ENCODE measurements at places on chromosomes 6 and 20.

GRCh38 chr20:53579581-53580375, 13.9 kb downstream of the ZNF217 start:
- DNase-seq = no peak

- DNase-seq = no peak
Observed at GRCh38 chr6:104956731-104957294, at the start of gene LIN28B. Gene LIN28B (plus strand): TSS chr6:104957107. CDS start chr6:104957251, 144 bp downstream.

GRCh38 chr6:3315841-3316240, 57.1 kb downstream of the PSMG4 start:
- DNase-seq = no peak

DNA sequence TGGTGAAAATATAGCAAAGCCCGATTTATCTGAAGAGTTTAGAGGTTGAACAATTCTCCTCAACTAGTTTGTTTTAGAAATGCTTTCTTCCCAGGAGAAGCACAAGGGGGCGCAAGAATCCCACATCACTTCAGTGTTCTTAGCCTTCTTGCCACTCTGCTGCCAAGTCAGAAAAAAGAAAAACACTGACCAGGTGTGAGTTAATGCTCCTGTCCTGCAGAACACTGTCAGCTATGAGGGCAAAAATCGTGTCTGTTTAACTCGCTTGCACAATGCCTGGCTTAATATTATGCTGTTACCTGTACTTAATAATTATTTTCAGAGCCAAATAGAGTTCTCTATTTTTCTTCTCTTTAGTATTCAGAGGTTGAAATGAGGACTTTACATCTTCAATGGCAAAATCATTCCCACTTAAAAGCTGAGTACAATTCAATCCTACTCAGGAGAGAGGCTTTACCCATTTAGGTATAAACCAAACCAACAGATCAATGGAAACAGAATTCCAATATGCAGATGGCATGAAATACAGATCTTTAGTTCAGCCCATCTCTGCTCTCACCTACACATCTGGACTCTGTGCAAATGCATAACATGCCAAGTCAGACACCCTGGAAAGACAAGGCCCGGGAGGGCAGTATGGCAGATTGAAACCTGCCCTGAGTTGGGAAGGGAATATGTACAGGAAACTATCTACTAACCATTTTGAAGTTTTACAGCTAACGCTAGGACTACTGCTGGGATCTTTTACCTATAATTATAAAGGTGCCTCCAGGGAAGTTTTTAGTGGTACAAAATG, 71.4 kb upstream of the TULP1 start:
- DNase-seq = peak; percentile 55

DNA sequence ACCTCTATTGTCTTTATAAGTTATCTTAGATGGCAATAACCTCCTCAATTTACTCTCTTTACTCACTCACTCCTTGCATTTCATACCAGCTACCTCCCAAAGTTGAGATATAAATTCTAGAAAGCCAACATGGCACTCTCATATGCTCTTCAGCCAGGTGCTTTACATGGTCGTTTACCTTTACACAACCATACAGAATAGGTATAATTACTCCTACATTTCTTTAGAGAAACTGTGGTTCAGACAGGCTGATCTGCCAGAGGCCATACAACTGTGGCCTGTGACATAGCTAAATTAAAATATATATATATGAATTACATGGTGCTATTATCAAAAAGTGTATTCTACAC, 45.7 kb downstream of the HBS1L start:
- no peak for DNase-seq

GRCh38 chr6:119361209-119361608, 11.6 kb upstream of the MAN1A1 start:
- DNase-seq = no peak

DNA sequence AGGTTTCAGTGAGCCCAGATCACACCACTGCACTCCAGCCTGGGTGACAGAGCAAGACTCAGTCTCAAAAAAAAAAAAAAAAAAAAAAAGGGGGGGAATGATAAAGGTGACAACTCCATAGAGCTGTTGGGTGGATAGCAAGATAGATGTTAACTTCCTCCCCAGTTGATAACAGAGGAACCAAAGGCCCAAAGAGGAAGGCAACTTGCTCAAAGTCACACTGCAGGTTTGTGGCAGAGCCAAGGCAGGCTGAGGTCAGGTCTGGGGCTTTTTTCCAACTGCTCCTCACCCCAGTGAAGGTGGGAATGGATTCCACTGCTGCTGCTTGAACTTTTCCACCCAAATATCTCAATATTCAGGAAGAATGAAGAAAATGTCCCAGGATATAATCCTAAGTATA, 26.7 kb downstream of the HCK start:
- no peak for DNase-seq

DNA sequence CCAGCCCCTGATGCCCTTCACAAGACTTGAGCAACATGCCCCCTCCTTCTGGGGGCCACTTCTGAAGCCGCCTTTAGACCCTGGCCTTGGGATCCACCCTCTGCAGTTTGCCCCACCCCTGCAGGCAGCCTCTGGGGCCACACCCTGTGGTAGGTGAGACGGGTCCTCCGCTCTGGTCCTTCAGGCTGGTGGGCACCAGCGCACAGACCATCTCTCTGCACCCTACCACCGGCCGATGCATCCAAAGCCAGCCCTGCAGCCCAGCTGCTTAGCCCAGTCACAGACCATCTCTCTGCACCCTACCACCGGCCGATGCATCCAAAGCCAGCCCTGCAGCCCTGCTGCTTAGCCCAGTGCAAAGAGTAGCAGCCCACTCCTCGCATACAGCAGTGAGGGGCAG, 159.3 kb upstream of the ECI2 start:
- DNase-seq = no peak

- no peak for DNase-seq
Observed at GRCh38 chr6:169074526-169074925, 179.1 kb downstream of the THBS2 start.

GRCh38 chr20:14997791-14998190, 660.4 kb upstream of the FLRT3 start:
- DNase-seq = no peak

- no peak for DNase-seq
Observed at GRCh38 chr20:55266361-55266760, 739.0 kb downstream of the CBLN4 start.

GRCh38 chr6:37473364-37474095, 26.2 kb downstream of the CCDC167 start:
- no peak for DNase-seq

DNA sequence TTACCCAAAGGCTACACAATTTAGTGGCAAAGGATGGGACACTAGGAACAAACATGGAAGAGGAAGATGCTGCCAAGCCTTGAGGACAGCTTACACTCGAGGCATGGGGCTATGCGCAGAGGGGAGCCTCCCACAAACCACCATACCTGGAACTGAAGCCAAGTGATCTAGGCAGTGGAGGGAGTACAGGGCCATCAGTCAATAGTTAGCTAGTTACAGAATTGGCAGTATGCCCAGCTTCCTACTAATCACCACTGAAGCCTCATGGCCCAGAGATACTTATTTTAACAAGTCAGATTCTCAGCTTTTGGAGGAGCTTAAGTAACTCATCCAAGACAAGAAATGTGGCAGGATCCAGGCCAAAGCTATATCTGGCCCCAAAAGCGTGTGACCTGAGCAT, 226.6 kb upstream of the MOCS1 start:
- no peak for DNase-seq

GRCh38 chr6:158016571-158017383, 35.1 kb downstream of the SYNJ2 start:
- no peak for DNase-seq

- no peak for DNase-seq
Observed at GRCh38 chr20:16662467-16662866, 67.4 kb upstream of the SNRPB2 start.

GRCh38 chr6:168971549-168971948, 282.1 kb downstream of the THBS2 start:
- DNase-seq = no peak

- no peak for DNase-seq
Observed at GRCh38 chr6:16267428-16268263, 29.3 kb downstream of the GMPR start.

- no peak for DNase-seq
Observed at GRCh38 chr6:105726902-105727655, 324.2 kb upstream of the PREP start.

DNA sequence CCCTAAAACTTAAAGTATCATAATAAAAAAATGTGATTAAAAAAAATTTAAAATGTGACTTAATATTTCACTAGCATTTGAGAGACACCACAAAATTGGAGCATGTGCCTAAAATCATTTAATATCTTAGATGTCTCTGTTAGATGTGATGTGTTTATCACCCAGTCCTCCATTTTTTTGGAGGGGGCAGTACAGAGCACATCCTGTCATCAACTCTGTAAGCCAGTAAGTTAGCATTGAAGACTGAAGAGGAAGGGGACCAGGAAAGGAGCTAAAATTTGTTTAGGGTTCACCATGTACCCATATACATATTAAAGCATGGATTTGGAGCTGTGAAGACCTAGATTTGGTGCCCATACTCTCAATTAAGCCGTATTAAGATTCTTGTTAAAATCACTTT, 30.7 kb upstream of the ADIG start:
- no peak for DNase-seq

- no peak for DNase-seq
Observed at GRCh38 chr20:50582591-50583234, 72.5 kb downstream of the PTPN1 start.

GRCh38 chr6:53059648-53060589, 5.3 kb upstream of the FBXO9 start:
- no peak for DNase-seq

DNA sequence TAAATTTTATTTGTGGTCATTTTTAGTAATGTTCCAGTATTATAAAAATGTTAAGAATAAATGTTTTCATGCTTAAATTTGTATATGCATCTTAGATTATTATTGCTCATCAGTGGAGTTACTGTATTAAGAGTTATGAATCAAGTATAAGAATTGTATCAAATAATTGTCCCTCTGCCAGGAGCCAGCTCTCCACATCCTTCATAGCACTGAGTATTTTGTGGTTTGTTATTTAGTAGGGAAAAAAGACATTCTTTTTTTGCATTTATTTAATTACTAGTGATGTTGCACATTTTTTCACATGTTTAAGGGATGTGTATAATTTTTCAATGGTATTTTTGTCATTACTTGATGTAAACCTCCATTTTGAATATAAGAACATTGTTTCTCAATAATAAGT, 102.0 kb downstream of the ADGRB3 start:
- DNase-seq = no peak

DNA sequence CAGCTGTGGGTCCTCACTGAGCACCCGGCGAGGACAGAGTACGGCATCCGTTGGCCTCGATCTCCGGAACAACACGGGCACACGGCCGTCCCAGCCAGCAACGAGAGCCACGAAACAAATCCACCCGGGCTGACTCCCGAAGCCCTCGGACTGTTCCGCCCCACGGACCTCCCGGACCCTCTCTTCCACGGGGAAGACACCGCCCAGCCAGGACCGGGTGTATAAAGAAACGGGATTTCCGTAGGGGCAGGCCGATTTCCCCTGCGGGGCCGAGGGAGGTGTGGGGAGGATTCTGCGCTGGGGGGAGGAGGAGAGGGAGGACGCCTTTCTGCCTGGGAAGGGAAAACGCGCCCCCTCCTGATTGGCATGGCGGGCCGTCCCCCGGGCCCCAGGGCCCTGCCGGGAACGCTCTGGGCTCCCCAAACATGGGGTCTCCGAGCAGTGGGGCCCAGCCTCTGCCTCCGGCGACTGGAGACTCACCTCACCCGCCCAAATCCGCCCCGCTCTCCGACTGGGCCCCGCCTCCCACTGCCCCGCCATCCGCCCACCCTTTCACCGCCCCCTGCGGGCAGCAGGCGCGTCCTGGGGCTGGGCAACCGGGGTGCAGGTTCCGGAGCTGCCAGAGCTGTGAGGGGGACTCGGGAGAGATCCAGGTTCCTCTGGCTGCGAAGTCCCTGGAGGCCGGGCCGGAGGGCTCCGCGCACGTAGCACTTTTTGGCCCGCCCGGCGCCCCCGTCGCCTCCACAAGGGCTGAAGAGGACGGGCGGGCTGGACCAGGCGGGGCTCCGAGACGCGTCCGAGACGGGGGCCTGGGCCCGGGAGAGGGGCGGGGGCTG, 679 bp upstream of the PPDPF start:
- peak; percentile 54 for DNase-seq

- peak; percentile 63 for DNase-seq
Observed at GRCh38 chr6:36759148-36759759, 61.6 kb downstream of the RAB44 start.

DNA sequence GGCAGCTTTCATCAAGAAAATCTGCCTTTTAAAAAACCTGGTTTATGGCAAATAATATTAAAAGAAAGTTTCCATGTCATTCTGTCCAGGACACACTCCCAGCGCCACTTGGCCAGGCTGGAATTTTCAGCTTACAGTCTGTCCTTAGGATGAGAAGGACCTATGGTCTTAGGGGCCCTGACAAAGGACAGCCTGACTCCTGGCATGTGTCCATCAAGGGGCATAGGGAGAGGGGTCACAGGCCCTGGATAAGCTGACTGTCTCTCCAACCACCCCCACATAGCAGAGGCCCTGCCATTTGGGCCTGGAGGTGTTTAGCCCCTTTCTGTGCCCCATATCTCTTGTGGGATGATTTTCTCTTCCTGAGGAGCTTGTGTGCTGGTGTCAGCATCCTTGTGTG, 60.6 kb downstream of the ADTRP start:
- DNase-seq = no peak

- DNase-seq = no peak
Observed at GRCh38 chr6:119481976-119482375, 132.4 kb upstream of the MAN1A1 start.

DNA sequence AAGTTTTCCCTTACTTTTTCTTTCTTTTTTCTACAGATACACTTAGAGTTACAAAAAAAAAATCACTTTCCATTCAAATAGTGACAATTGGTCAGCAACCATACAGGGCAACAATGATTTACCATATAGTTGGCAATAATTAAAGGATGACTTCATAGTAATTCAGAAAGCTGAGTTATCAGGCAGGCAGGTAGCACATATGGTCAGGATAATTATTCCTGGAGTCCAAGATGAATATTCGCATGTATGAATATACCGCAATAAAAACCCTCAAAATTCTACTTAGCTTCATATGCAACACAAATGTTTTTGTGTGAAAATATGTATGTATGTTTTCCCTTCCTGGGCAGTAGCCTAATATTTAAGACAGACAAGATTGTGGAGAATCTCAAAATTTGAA, 34.5 kb downstream of the COL19A1 start:
- no peak for DNase-seq

- DNase-seq = no peak
Observed at GRCh38 chr20:31675828-31676608, 38.3 kb downstream of the COX4I2 start.

DNA sequence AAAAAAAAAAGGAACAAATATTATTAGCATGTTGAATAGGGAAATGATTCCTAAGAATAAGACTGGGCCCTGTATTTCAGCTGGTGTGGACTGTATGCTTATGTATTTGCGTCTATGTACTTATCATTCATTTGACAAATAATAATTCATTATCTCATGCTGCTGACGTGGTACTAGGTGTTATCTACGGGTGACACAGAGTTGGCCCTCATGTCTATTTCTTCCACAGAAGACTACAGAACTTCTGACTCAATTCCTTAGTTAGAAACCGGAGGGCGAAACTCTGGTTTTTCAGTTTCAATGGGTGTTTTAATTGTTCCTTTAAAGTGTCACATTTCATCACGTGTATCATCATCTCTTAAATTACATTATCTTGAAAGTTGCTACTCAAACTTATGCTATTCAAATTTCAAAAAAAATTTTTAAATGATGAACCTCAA, 305.9 kb downstream of the CLIC5 start:
- DNase-seq = no peak
